ENCODE measurements at places on chromosomes 3 and 15. TPM values are rescaled to one million over a fixed set of nuclear protein-coding genes. Genes with fewer than 3 reads are reported as not detected.

GRCh38 chr3:53114412-53115074 is 15.7 kb downstream of the RFT1 start:
- peak overlapping the region; percentile 20 for H3K27ac ChIP-seq
- DNase-seq: no peak
- H3K36me3 ChIP-seq: peaks cover 39% of the 10 kb centered on the region
- no peaks in the 10 kb centered on the region for H3K27me3 ChIP-seq
- H3K4me3 ChIP-seq: no peak overlapping the region

DNA sequence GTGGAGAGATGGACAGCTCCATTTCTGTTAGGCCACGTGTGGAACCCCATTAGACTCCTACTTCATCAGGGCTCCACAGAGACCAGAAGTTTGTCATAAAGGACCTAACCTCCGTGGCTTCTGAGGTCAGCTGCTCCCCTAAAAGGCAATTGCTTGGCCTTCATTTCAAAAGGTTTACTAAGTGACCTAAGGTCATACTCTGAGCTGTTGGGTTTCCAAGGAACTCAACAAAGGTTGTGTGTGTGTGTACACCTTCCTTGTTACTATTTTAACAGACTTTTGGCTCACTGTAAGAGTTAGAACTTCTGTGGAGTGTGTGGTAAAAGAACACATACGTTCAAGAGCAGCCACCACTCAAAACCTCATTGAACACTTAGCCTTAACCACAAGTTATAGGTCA is 73.9 kb downstream of the SEC22A start:
- H3K27me3 ChIP-seq: no peaks in the 10 kb centered on the region
- H3K4me1 ChIP-seq: peaks cover 12% of the 10 kb centered on the region

DNA sequence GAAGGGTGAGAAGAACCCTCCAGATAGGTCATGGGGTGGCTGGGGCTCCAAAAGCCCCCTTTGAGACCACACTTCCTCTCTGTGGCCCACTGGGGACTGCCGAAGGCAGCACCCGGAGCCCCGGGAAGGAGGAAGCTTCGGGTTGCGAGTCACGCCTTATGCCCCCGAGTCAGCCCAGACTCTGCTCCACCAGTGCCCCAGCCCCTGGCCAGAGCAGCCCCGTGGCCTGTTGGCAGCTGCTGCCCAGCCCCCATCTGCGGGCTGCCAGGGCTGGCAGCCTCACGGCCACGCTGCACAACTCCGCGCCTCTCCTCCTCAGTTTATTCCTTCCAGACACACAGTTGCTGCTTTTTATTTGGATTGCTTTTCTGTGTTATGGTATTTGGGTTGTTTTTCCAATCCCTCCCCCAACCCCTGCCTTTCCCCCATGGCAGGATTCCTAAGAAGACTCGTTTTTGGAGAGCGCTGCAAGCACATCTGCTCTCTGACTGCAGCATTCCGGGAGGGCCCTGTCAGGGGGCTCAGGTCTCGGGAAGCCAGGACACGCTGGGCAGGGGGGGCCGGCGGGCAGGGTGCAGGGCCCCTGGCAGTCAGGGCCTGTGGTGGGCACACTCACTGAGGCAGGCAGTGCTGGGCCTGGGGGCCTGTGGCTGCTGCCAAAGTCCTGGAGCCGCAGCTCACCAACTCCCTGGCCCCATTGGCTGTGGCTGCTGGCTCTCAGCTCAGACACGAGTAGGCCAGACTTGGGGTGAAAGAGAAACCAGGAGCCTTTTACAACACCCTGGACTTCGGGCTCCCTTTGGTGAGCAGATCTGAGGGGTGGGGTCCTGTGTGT is 20.2 kb downstream of the MAGEF1 start:
- H3K4me3 ChIP-seq: no peak overlapping the region
- peaks cover 82% of the 10 kb centered on the region for H3K4me1 ChIP-seq
- H3K27ac ChIP-seq: peak overlapping the region; percentile 71
- no peak for DNase-seq
- H3K36me3 ChIP-seq: no peaks in the 10 kb centered on the region

- no peak overlapping the region for H3K4me3 ChIP-seq
- DNase-seq: no peak
- H3K27ac ChIP-seq: no peak overlapping the region
- no peaks in the 10 kb centered on the region for H3K36me3 ChIP-seq
Measured at GRCh38 chr3:16936676-16937230, 52.0 kb downstream of the PLCL2 start.

DNA sequence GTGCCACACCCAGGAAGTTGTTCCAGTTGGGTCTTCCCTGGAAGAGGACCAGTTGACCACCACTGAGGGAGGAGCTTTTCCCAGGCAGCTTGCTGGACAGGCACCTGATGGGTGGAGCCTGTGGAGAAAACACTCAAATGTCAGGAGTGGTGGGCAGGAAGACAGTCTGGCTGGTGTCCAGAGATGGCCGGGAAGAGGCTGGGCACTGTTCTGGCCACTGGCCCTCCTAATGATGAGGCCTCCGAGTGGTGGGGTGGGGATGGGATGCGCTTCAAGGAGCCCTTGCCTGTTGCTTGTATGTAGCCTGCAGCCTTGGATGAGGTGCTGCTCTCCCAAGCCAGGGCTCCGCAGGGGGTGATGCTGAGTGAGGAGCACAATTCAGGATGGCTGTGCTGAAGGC is 12.3 kb downstream of the PLEKHO2 start:
- no peak overlapping the region for H3K4me3 ChIP-seq
- H3K4me1 ChIP-seq: peaks cover 88% of the 10 kb centered on the region

- DNase-seq: no peak
- no peak overlapping the region for H3K4me3 ChIP-seq
- H3K27me3 ChIP-seq: no peaks in the 10 kb centered on the region
- peaks cover 4% of the 10 kb centered on the region for H3K4me1 ChIP-seq
- no peaks in the 10 kb centered on the region for H3K36me3 ChIP-seq
- no peak overlapping the region for H3K27ac ChIP-seq
Measured at GRCh38 chr3:144105542-144105941, 133.9 kb downstream of the DIPK2A start.

GRCh38 chr3:188403404-188403803 is 249.4 kb downstream of the LPP start:
- H3K27ac ChIP-seq: no peak overlapping the region
- no peak for DNase-seq
- peaks cover 9% of the 10 kb centered on the region for H3K36me3 ChIP-seq
- H3K27me3 ChIP-seq: no peaks in the 10 kb centered on the region
- peaks cover 10% of the 10 kb centered on the region for H3K4me1 ChIP-seq
- no peak overlapping the region for H3K4me3 ChIP-seq

DNA sequence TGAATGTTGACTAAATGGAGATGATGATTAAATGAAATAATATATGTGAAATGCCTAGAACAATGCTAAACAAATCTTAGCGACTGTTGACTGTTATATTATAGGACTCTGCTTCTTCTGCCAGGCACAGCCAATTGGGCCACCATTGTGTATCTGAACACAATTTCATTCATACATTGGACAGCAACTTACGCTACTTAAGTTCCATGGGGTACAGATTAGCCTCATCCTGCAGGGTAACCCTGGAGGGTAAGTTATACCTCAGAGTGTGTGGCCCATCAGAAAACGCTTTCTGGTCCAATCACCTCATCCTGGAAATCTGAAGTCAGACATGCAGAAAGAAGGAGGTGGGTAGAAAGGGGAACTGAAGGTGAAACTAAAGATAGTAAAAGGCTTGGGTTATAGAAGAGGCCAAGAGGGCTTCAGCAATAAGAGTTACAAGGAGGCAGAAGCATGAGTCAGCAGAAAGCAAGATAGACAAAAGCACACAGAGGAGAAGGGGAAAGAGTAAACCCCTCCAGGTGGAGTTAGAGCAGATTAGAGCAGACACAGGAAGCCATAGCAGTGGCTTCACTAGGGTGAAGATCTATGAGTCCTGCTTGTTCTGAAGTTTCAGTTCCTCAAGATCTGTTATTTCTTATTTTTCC is 119.3 kb upstream of the SLC24A5 start:
- no peak for DNase-seq
- H3K27ac ChIP-seq: no peak overlapping the region
- no peak overlapping the region for H3K4me3 ChIP-seq
- H3K4me1 ChIP-seq: peaks cover 13% of the 10 kb centered on the region
- H3K36me3 ChIP-seq: no peaks in the 10 kb centered on the region

DNA sequence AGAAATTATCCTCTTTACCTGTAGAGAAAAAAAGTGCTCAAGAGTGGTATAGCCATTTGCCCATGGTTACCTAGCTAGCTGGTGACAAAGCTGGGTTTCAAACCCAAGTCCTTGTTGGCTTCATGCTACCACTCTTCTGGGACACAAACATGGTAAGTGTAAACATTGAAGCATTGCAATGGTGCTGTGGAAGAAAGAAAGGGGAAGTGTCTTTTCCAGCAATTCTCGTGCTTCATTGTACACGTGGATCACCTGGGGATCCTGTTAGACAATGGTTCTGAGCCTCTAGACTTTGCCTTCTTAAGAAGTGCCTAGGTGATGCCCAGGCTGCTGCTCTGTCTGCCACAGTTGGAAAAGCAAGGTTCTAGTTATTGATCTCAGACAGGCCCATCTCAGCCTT is 134.8 kb upstream of the CTNNB1 start:
- no peak overlapping the region for H3K27ac ChIP-seq
- no peak for DNase-seq
- no peak overlapping the region for H3K4me3 ChIP-seq
- no peaks in the 10 kb centered on the region for H3K36me3 ChIP-seq
- no peaks in the 10 kb centered on the region for H3K27me3 ChIP-seq

DNA sequence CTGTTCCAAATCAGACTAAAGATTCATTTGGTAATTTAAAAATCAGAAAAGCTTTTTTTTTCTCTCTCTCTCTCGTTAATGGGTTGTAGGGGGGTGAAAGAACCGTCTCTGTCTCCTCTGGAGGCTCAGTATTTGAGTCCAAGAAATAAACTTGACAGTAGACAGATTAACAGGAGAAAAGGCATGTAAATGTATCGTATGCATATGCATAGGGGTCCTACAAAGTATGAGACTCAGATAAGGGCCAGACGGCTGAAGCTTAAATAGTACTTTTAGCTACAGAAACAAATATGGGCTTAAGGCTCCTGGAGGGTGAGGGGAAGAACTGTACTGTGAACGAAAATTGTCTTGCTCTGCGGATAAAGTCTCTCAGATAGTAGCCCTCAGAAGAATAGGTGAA is 42.4 kb downstream of the PIK3CA start:
- H3K27me3 ChIP-seq: no peaks in the 10 kb centered on the region
- H3K36me3 ChIP-seq: no peaks in the 10 kb centered on the region
- no peak for DNase-seq
- peaks cover 41% of the 10 kb centered on the region for H3K4me1 ChIP-seq
- H3K27ac ChIP-seq: no peak overlapping the region

DNA sequence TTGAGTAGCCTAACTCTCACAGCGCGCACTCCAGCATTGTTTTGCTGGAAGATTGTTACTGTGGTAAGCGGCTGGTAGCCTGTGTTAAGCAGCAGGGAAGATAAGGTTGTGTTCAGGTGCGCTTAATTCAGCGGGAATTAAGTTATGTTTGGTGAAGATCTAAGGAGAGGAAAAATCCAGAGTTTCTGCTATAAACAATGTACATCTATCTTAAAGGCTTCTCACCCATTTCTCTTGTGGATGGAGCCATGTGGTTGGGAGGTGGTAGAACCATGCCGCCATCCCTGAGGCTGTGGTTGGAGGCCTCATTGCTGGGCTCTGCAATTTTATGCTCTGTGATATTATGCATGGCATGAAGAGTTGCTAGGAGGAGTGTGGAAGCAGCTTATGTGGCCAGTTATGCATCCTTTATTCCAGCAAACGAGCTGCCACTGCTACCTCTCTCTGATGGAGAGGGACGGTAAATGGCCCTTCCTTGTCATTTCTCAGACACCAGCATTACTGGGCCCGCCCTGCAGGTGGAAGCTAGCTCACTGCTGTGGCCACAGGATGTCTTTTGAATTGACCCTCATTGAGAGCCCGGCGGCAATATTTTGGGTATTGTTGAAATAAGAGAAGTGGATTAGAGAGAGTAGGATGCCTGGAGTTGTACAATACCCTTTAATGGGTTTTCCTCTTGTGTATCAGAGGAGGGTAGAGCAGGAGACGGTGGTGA is 1.3 kb downstream of the MINAR1 start:
- no peaks in the 10 kb centered on the region for H3K36me3 ChIP-seq
- H3K27ac ChIP-seq: no peak overlapping the region
- H3K4me3 ChIP-seq: no peak overlapping the region

- no peaks in the 10 kb centered on the region for H3K27me3 ChIP-seq
- H3K36me3 ChIP-seq: no peaks in the 10 kb centered on the region
- no peak overlapping the region for H3K27ac ChIP-seq
Measured at GRCh38 chr3:41690766-41691563, 270.9 kb downstream of the ULK4 start.

GRCh38 chr3:48532271-48532976 is 24.2 kb downstream of the PFKFB4 start:
- H3K27me3 ChIP-seq: no peaks in the 10 kb centered on the region
- H3K36me3 ChIP-seq: no peaks in the 10 kb centered on the region
- H3K27ac ChIP-seq: no peak overlapping the region
- DNase-seq: no peak
- no peak overlapping the region for H3K4me3 ChIP-seq

GRCh38 chr3:58471025-58471887 is 20.6 kb upstream of the KCTD6 start:
- no peak for DNase-seq
- no peak overlapping the region for H3K27ac ChIP-seq
- H3K27me3 ChIP-seq: no peaks in the 10 kb centered on the region
- no peak overlapping the region for H3K4me3 ChIP-seq
- H3K4me1 ChIP-seq: peaks cover 18% of the 10 kb centered on the region

- no peak for DNase-seq
- H3K4me1 ChIP-seq: peaks cover 4% of the 10 kb centered on the region
- H3K4me3 ChIP-seq: no peak overlapping the region
- no peak overlapping the region for H3K27ac ChIP-seq
- H3K36me3 ChIP-seq: no peaks in the 10 kb centered on the region
- no peaks in the 10 kb centered on the region for H3K27me3 ChIP-seq
Measured at GRCh38 chr3:52145736-52146110, 8.5 kb downstream of the POC1A start.

DNA sequence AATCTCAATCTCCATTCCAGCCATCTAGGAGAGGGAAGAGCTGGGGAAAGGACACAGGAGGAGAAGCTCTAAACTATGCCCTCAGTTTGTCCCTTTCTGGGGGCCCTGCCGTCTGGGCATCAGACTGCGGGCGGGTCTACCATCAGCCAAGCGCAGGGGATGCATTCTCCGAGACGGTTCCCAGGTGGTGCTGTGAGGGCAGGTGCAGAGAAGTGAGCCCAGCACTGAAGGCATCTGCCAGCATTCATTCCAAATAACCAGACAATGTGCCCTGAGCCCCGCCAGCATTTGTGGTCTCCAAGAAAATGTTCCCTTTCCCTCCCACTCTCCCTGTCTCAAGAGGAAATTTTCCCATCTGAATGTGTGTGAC is 265.7 kb downstream of the XXYLT1 start:
- H3K4me1 ChIP-seq: peaks cover 22% of the 10 kb centered on the region
- H3K27ac ChIP-seq: no peak overlapping the region
- DNase-seq: peak; percentile 85
- H3K27me3 ChIP-seq: no peaks in the 10 kb centered on the region
- H3K4me3 ChIP-seq: no peak overlapping the region

- H3K27me3 ChIP-seq: no peaks in the 10 kb centered on the region
- no peak for DNase-seq
- peaks cover 36% of the 10 kb centered on the region for H3K4me1 ChIP-seq
- H3K36me3 ChIP-seq: no peaks in the 10 kb centered on the region
- H3K4me3 ChIP-seq: no peak overlapping the region
Measured at GRCh38 chr3:72153477-72154314, 368.7 kb upstream of the PROK2 start.

Gene PLSCR4
- total RNA-seq: 50.3 TPM

Gene GOLGA8N
- total RNA-seq: 13.8 TPM

Gene STXBP5L
- 0.98 TPM for total RNA-seq

Gene LSM3
- total RNA-seq: 6.4 TPM

Gene GUCA1C
- total RNA-seq: not detected

Gene ABHD17C
- 12.5 TPM for total RNA-seq

Gene LRRIQ4
- not detected for total RNA-seq

Gene TMEM207
- not detected for total RNA-seq

Data from vagina (tissue), 2 donors.